Amniotic epithelial cell (primary cell): ENCODE measurements at places on chromosomes 5 and 9.

DNA sequence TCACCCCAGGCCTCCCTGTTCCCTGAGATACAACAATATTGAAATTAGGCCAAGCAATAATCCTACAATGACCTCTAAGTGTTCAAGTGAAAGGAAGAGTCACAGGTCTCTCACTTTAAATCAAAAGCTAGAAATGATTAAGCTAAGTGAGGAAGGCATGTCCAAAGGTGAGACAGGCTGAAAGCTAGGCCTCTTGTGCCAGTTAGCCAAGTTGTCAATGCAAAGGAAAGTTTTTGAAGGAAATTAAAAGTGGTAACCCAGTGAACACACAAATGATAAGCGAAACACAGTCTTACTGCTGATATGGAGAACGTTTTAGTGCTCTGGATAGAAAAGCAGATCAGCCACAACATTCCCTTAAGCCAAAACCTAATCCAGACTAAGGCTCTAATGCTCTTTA lies 39.8 kb downstream of the PTAR1 start:
- DNase-seq, result peak; percentile 6

- no peak for DNase-seq
These were observed 33.7 kb upstream of the ZNF366 start for GRCh38 chr5:72540759-72541438.

DNA sequence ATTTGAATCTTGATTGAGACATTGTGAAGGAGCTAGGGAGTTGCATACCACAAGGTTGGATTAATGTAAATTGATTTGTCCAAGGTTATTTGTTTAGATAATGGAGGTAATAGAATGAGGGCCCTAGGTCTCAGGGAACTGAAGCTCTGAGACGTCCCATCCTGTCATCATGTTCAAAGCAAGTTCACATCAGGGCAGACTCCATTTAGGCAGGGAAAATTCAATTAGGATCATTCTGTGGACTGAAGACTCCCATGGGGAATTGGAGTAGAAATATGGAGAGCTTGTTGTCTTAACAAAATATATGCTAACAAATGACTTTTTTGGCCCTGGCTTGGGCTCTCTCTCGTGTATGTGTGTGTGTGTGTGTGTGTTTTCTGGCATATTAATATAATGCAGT lies 722.0 kb upstream of the ADAMTS16 start:
- no peak for DNase-seq

- DNase-seq, result peak; percentile 10
These were observed 3.5 kb downstream of the CNOT8 start for GRCh38 chr5:154861946-154862345.
